ENCODE measurements at places on chromosomes 12 and 14.
A peak's percentile ranks its signal among the peaks of the same experiment; 100 is the strongest.

GRCh38 chr12:3797531-3798048, 44.7 kb upstream of the CRACR2A start:
- no peak for DNase-seq

GRCh38 chr12:44603701-44604100, 272.4 kb downstream of the NELL2 start:
- DNase-seq, result no peak

GRCh38 chr12:58253663-58254062, 312.3 kb downstream of the ATP23 start:
- no peak for DNase-seq

DNA sequence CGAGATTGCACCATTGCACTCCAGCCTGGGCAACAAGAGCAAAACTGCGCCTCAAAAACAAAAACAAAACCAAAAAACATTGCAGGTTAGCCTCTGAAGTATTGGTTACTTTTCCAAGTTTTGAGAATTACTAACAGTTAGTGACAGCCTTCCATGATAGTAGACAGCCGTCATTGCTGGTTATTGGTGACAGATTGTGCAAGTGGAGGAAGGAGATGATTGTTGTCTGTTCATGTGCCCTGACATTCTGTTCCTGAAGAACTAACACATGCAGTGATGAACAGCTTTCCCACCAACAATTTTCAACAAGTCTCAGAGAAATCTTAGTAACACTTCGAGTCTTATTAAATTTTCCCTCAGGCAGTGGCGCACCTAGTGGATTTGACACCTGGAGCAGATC, 89.3 kb upstream of the NAP1L1 start:
- no peak for DNase-seq

DNA sequence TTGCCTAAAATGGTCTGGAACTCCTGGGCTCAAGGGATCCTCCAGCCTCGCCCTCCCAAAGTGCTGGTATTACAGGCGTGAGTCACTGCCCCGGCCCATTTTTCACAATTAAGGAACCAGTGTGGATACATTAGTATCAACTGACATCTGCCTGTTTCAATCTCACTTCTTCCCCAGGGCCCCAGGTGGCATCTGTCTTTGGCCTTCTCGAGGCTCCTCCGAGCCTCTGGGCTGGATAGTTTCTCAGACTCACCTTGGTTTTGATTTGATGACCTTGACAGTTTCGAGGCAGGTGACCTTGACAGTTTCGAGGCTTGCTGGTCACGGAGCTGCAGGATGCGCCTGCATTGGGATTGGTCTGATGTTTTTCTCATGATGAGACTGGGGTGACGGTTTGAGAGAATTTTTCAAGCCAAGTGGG, 41.0 kb upstream of the NCOR2 start:
- DNase-seq, result no peak

- no peak for DNase-seq
Observed at GRCh38 chr12:111101003-111101402, 180.6 kb upstream of the MYL2 start.

- no peak for DNase-seq
Observed at GRCh38 chr14:44170556-44170955, 336.5 kb downstream of the FSCB start.

GRCh38 chr12:101700299-101700820, 2.9 kb downstream of the CHPT1 start:
- no peak for DNase-seq

- DNase-seq, result no peak
Observed at GRCh38 chr12:45745861-45746277, 16.4 kb downstream of the ARID2 start.

- no peak for DNase-seq
Observed at GRCh38 chr14:97106166-97106565, 309.0 kb downstream of the VRK1 start.

- no peak for DNase-seq
Observed at GRCh38 chr12:102461501-102461900, 18.9 kb downstream of the IGF1 start.

GRCh38 chr12:104480826-104481440, 24.2 kb downstream of the CHST11 start:
- no peak for DNase-seq

GRCh38 chr14:80489513-80489912, 278.2 kb upstream of the DIO2 start:
- no peak for DNase-seq

- DNase-seq, result no peak
Observed at GRCh38 chr14:63972323-63972932, 119.6 kb downstream of the SYNE2 start.

GRCh38 chr12:29286081-29286790, 94.7 kb downstream of the ERGIC2 start:
- no peak for DNase-seq

DNA sequence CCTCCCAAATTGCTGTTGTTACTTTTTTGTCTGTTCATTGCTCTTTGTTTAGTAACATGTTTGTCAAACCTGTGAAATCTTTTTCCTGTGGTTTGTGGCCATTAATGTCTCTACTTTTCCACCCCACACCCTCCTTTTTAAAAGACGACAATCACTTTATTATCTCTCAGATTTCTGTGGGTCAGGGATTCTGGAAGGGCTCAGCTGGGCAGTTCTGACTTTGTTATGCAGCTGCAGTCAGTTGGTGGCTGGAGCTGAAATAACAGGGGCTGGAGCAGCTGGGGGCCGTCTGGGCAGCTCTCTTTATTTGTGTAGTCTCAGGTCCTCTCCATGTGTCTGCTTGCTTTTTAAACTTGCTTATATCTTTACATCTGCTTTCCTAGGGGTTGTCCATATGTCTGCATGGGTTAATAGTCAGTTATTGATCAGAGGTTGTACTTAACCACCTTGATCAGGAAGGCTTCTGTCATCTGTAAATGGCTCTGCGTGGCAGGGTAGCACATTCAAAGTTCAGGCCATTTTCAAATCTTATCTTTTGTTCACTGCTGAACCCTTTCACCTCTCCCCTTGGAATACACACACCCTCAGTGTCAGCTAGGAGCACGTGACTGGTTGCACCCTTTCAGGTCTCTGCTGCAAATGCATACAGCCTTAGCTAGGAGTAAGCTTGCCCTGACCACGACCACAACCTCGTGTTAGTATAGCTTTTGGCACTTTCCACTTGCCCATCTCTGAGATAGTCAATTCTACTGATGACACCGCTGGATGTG, 27.9 kb downstream of the BORCS5 start:
- DNase-seq, result peak; percentile 20

- no peak for DNase-seq
Observed at GRCh38 chr12:100199023-100199346, 1.6 kb upstream of the ACTR6 start.

GRCh38 chr12:89051065-89051677, 301.1 kb downstream of the DUSP6 start:
- peak; percentile 30 for DNase-seq

- DNase-seq, result no peak
Observed at GRCh38 chr12:120762086-120762485, 36.5 kb downstream of the ACADS start.

GRCh38 chr12:7571257-7571656, 67.7 kb upstream of the CD163 start:
- DNase-seq, result no peak

- no peak for DNase-seq
Observed at GRCh38 chr14:79629411-79630287, 581.7 kb downstream of the DIO2 start.

DNA sequence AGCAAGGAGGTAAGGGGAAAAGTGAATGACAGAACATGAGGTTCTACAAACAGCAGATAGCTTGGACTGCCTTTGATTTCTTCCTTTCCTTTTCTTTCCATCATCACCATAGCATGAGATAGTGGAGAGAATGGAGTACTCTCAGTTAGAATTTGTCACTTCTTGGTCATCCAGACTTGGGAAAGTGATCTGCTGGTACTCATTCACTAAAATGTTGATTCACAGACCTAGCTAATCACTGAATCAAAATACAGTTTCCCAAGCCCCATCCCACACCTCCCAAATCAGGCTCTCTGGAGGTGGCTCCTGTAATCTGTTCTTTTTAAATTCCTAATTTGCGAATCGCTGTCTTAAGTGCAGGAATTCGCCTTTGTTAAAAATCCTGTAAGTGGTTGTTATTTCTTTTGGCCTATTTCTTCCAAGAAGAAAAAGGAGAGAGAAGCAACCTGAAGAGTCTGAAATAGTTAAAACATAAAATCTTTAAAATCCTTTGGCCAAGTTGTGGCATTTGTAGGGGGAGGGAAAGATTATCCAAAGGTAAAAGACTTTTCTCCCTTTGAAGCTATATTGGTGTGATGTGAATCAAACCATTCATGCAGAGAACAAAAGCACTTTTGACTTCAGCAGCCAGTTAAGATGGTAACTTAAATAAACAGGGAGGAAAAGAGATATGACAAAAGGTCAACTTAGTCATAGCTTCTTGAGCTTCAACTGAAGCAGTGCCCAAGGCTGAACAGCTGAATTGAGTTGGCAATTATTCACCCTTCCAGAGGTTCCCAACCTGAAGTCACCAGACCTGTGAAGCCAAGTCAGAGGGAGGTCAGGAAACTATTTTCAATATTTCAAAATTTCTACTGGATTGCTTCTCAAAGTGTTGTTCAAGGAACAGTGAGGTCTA, 255.1 kb upstream of the KRR1 start:
- DNase-seq, result no peak

GRCh38 chr14:56117765-56118610, at the start of gene PELI2:
PELI2 (plus strand) TSS chr14:56118411; CDS start chr14:56118661, 250 bp downstream.
- peak; percentile 73 for DNase-seq

- DNase-seq, result no peak
Observed at GRCh38 chr12:3882896-3883564, 9.8 kb upstream of the PARP11 start.

DNA sequence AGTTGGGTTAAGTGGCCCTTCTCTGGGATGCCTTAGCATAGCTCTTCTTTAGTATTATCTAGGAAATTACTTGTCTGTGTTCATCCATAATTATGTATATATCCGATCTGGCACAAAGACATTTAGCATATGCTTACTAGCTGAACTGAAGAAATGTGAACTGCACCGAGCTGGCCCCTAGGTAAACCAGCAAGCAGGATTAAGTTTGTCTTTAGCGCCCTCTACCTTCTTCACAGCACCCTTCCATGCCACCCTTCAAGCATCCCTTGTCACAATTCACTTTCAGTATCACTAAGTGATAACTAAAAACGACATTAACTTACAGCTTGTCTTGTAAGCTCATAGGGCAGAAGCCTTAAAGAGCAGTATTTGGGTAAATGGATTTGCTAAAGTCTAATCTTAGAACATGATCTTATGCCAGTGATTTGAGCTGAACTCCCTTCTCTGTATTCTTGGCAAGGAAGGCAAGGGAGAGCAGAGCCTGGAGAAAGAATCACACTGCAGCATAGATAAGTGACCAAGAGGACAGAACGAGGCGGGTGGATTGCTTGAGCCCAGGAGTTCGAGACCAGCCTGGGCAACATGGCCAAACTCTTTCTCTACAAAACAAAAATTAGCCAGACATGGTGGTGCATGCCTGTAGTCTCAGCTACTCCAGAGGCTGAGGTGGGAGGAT, 2.6 kb upstream of the HAL start:
- peak; percentile 20 for DNase-seq

DNA sequence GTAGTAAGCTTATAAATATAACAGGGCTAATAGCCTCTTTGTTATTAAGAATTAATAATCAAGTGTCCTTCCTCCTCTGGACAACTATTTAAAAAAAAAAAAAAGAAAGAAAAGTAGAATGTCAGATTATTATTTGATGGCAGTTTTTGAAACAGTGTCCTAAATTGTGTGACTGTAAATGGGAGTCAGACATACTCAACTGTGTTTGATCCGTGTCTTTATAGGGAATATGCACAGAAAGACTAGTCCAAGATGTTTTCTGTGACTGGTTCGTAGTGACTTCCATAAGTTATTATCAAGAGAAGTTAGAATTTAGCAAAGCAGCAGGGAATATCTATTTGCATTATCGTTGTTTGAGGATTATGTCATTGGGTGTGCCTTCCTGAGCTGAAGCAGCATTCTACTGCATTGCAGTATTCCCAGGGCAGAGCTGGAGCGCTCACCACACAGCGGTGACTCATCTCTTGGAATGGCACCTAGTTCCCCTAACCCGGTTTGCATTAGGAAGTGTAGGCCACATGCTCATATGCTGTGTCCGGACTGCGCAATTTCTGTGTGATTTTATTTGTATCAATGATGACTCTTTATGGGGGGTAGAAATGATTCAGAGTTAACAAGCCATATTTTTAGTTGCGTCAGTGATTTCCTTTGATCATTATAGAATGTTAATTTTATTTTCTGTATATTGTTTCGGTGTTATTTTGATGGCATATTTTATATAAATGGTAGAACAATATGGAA, 7.9 kb downstream of the DYNC1H1 start:
- DNase-seq, result peak; percentile 39

DNA sequence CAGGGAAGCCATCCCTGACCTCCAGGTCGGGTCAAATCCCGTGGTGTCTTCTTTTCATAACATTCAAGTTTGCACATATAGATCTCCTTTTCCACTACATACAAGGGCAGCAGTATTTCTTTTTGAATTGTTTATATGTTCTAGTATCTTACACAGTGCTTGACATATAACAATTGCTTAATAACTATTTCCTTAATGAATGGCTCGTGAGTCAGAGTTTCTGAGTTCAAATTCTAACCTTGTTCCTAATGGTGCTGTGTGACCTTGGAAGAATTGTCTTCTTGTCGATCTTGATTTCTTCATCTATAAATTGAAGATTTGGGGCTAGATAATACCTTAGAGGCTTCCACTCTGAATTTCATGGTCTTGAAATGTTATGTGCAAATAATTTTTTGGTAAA, 57.2 kb upstream of the PELI2 start:
- DNase-seq, result no peak

DNA sequence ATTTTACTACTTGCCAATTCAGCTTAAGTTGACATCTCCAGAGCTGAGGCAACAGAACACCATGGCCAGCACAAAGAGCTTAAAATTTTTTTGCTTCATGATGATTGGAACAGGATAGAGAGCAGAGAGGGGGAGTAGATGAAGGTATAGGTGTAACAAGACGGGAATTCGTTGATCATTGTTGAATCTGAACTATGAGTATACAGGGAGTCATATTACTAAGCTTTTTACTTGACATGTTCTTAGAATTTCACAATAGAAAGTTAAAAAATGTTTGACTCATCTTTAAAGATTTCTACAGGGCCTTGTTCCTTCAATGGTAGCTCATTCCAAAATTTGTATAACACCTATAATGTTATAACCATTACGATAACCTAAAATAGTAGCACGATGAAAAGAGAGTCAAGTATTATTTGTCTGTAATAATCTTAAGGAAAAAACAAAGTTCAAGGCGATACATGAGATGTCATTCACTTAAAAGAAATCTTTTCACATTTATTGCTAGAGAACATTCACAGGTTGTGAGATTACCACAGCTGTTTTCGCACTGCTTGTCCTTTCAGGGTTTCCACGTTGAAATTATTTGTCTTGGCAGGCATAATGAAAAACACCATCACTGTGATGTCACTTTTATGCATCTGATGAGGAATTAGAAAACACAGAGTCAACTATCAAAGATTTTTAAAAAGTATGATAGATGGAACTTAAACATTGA, 33.9 kb downstream of the SPX start:
- DNase-seq, result no peak

- peak; percentile 37 for DNase-seq
Observed at GRCh38 chr12:47361389-47362021, 281.7 kb upstream of the AMIGO2 start.

DNA sequence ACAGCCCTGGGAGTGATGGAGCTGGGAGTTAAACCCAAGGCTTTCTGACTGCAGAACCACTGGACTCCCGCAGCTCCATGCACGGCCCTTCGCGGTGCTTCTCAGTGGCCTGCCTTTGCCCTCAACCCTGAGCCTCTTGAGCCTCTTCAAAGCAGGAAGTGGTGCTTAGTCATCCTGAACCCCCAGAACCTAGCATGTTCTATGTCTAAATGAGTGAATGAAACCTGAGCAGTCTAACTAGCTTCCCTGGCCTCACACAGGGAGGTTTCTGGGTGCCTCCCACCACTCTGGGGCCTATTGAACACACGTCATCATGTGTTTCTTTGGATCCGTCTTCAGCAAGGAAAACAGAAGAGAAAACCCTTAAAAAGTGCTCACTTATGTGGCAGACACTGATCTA, 117.9 kb upstream of the SFSWAP start:
- no peak for DNase-seq
